Articular chondrocyte of knee joint (primary cell): ENCODE measurements at places on chromosomes 2 and 18. TPM values are rescaled to one million over a fixed set of nuclear protein-coding genes. Genes with fewer than 3 reads are reported as not detected.

The PSTPIP2 gene
- total RNA-seq: 9.3 and 9.9 TPM in 2 replicates

The C2orf66 gene
- 0.13 and 0.32 TPM in 2 replicates for total RNA-seq

The TCF4 gene
- total RNA-seq: 116 and 136 TPM in 2 replicates

The SERPINB3 gene
- total RNA-seq: not detected in 2 replicates

The IFT172 gene
- 29.3 and 30.7 TPM in 2 replicates for total RNA-seq

The ACTG2 gene
- 0.11 TPM in 1 of 2 replicates, not detected in the other for total RNA-seq

The SMARCAL1 gene
- total RNA-seq: 17.9 and 19.1 TPM in 2 replicates

The USP14 gene
- total RNA-seq: 24.5 and 32.3 TPM in 2 replicates

The LIMS3 gene
- 0.78 and 2.1 TPM in 2 replicates for total RNA-seq

The SYT4 gene
- not detected in 2 replicates for total RNA-seq

The BOLL gene
- total RNA-seq: not detected in 2 replicates

The TMEM150A gene
- total RNA-seq: 8.1 and 9.4 TPM in 2 replicates

The CYP27A1 gene
- 54.0 and 59.7 TPM in 2 replicates for total RNA-seq

The SPATA3 gene
- not detected in 2 replicates for total RNA-seq

The KIF3C gene
- total RNA-seq: 8.1 and 8.9 TPM in 2 replicates

The LRATD1 gene
- under 0.01 and 0.76 TPM in 2 replicates for total RNA-seq

The RTP5 gene
- not detected in 2 replicates for total RNA-seq

The CHPF gene
- 102 and 129 TPM in 2 replicates for total RNA-seq

The NHEJ1 gene
- total RNA-seq: 19.9 and 27.6 TPM in 2 replicates

The ALK gene
- not detected in 2 replicates for total RNA-seq

The PARD3B gene
- total RNA-seq: 16.9 and 19.5 TPM in 2 replicates

The RAD51AP2 gene
- total RNA-seq: under 0.01 TPM in 1 of 2 replicates, not detected in the other

The ACOXL gene
- total RNA-seq: not detected in 2 replicates

The ARHGAP25 gene
- total RNA-seq: 0.39 and 0.43 TPM in 2 replicates

The PCBP1 gene
- 48.6 and 61.2 TPM in 2 replicates for total RNA-seq

The KCNE4 gene
- 43.4 and 63.8 TPM in 2 replicates for total RNA-seq

The SLC4A1AP gene
- 29.8 and 31.8 TPM in 2 replicates for total RNA-seq

The PELI1 gene
- 4.8 and 7.5 TPM in 2 replicates for total RNA-seq

The COL6A3 gene
- total RNA-seq: 1,743 and 2,116 TPM in 2 replicates

The LRP2 gene
- not detected in 2 replicates for total RNA-seq

The NXPH2 gene
- 0.13 TPM in 1 of 2 replicates, not detected in the other for total RNA-seq

The GPR39 gene
- total RNA-seq: 1.3 and 4.9 TPM in 2 replicates

The C18orf54 gene
- total RNA-seq: 4.2 and 5.5 TPM in 2 replicates

The CAPN13 gene
- total RNA-seq: not detected in 2 replicates

The GATA6 gene
- 1.4 and 2.3 TPM in 2 replicates for total RNA-seq

The FSHR gene
- 0.11 and 0.39 TPM in 2 replicates for total RNA-seq

The GALR1 gene
- not detected in 2 replicates for total RNA-seq
